ENCODE measurements at places on chromosomes 7 and 10. TPM values are rescaled to one million over a fixed set of nuclear protein-coding genes. Genes with fewer than 3 reads are reported as not detected.

- no peak for DNase-seq
Observed at GRCh38 chr7:123415625-123416024, 118.8 kb downstream of the IQUB start.

DNA sequence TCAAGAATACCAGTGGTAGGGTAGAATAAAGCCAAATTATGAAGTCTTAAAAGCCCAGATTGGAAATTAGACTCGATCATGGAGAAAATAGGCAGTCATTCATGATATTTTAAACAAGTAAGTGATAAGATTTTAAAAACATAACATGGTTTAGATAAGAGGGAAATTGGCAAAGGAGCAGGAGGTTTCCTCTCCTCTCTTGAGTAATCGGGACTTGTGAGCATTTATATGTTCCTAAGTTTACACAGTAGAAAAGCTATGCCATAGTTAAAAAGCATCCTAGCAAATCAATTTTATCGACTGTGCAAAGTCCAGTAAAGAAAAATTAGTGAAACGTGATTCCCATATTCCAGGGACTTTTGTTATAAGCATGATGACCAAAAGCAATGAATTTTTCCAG, 313.2 kb downstream of the AHR start:
- no peak for DNase-seq

DNA sequence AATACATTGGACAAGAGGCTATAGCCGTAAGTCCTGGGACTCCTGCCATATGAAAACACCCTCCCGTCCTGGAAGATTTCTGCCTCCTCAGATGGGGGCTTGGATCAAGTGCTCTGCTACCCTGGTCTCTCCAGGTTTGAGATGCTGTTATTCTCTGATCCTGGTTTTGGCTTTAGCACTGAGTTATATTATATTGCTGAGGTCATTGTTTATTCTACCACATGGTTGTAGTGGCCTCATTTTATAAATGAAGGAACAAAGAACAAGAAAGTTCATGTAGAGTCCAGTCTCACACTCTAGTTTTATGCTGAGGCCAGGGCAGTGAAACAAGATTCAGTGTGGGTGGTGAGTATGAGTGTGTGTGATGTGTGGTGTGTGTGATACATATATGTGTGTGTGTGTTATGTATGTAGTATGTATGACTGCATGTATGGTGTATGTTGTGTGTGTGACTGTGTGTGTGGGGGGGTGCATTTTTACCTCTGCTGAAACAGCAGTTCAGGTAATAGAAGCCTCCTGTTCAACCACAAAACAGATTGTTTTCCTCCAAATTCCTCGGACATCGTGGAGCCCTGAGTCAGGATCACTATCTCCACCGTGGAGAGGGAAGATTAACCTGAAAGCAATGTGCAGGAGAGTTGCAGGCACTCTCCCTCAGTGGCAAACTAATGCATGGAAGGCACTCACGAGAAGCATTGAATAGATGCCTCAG, 80.7 kb downstream of the C7orf25 start:
- no peak for DNase-seq

Gene BHLHA15
- not detected for total RNA-seq

Gene CPA5
- 11.5 TPM for total RNA-seq

- DNase-seq: no peak
Observed at GRCh38 chr7:22137026-22137425, 191.3 kb upstream of the CDCA7L start.

GRCh38 chr7:42127232-42127622, 109.8 kb downstream of the GLI3 start:
- no peak for DNase-seq

Gene SPOCK2
- total RNA-seq: 772 TPM
